ENCODE measurements at places on chromosomes 1 and 21. TPM values are rescaled to one million over a fixed set of nuclear protein-coding genes. Genes with fewer than 3 reads are reported as not detected.

Gene LMNA
- 250 TPM for total RNA-seq

Gene PRDM16
- total RNA-seq: 12.3 TPM

Gene EPB41
- total RNA-seq: 51.4 TPM

Gene PALMD
- 24.1 TPM for total RNA-seq

Gene GSTM5
- total RNA-seq: 24.3 TPM

Gene FCAMR
- not detected for total RNA-seq

Gene LENEP
- not detected for total RNA-seq

Gene S100A11
- 332 TPM for total RNA-seq

Gene CLCNKA
- 0.89 TPM for total RNA-seq

Gene STRIP1
- 29.2 TPM for total RNA-seq

Gene FMN2
- 1.0 TPM for total RNA-seq

Gene PSEN2
- total RNA-seq: 31.2 TPM

Gene WNT2B
- 10.9 TPM for total RNA-seq

Gene TNFRSF18
- 2.1 TPM for total RNA-seq

Gene PLD5
- 1.2 TPM for total RNA-seq

Gene FMO3
- 12.8 TPM for total RNA-seq

Gene CLCA4
- not detected for total RNA-seq

Gene TRAF3IP3
- total RNA-seq: 6.4 TPM

Gene KCNK1
- total RNA-seq: 25.2 TPM

Gene LCE1D
- total RNA-seq: not detected

Gene ABCA4
- 0.52 TPM for total RNA-seq

Gene RNU1-1
- total RNA-seq: under 0.01 TPM

Gene CBS
- total RNA-seq: 36.0 TPM

Gene UMODL1
- total RNA-seq: not detected

Gene LCE1F
- total RNA-seq: not detected

Gene HMGCS2
- 0.77 TPM for total RNA-seq

Gene CD101
- total RNA-seq: 43.1 TPM

Gene SLAMF7
- 12.3 TPM for total RNA-seq

Gene CELA3A
- not detected for total RNA-seq

Gene PCSK9
- total RNA-seq: 56.1 TPM

Gene NPHS2
- total RNA-seq: not detected

Measured in upper lobe of left lung (tissue), 6 donors.